ENCODE measurements at places on chromosomes 12 and 14. TPM values are rescaled to one million over a fixed set of nuclear protein-coding genes. Genes with fewer than 3 reads are reported as not detected.

Gene KLRF1
- 0.18 TPM for polyA plus RNA-seq

Gene CCDC197
- not detected for polyA plus RNA-seq

Gene CISTR
- not detected for polyA plus RNA-seq

Gene BBOF1
- polyA plus RNA-seq: 1.8 TPM

Gene MGP
- polyA plus RNA-seq: 16.0 TPM

Gene SYNE2
- 23.5 TPM for polyA plus RNA-seq

Gene PLEKHA5
- 25.5 TPM for polyA plus RNA-seq

Gene TEX22
- 0.02 TPM for polyA plus RNA-seq

Measured in liver (tissue), 10 donors.